ENCODE measurements at places on chromosomes 6 and 20.

DNA sequence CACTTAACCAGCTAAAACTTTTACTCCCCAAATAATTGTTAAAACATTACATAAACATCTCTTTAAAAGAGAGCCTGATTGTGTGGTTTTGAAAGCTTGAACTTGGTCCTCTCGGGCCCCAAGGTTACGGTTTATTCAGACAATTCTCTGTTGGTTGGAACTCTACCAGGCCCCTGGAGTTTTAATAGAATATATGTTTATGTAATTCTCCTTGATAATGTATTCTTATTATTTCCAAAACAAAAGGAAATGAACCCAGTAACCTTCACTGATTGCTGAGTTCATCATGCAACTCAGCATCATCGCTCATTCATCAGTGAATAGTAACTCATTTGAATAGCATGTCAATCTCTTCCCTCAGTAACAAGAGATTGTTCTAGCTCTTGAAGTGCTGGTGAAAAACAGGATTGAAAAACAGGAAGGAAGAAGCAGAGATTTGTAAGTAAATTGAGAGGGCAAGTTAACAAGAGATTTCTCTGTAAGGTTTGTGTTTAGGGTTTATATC is 464.5 kb upstream of the MARCKS start:
- no peak for DNase-seq

GRCh38 chr6:36076178-36077063 is 48.8 kb downstream of the MAPK14 start:
- no peak for DNase-seq

GRCh38 chr6:56393615-56394612 is 146.5 kb upstream of the COL21A1 start:
- DNase-seq = no peak

DNA sequence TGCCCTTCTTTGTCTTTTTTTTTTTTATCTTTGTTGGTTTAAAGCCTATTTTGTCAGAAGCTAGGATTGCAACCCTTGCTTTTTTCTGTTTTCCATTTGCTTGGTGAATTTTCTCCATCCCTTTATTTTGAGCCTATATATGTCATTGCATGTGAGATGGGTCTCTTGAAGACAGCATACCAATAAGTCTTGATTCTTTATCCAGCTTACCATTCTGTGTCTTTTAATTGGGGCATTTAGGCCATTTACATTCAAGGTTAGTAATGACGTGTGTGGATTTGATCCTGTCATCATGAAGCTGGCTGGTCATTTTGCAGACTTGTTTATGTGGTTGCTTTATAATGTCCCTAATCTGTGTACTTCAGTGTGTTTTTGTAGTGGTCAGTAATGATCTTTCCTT is 9.5 kb upstream of the TSPYL4 start:
- no peak for DNase-seq

GRCh38 chr20:61186771-61187472 is 65.1 kb upstream of the CDH4 start:
- peak; percentile 48 for DNase-seq

- no peak for DNase-seq
Measured at GRCh38 chr6:3939964-3940363, 90.8 kb downstream of the FAM50B start.

GRCh38 chr6:363909-364308 is 27.6 kb upstream of the IRF4 start:
- DNase-seq = no peak

DNA sequence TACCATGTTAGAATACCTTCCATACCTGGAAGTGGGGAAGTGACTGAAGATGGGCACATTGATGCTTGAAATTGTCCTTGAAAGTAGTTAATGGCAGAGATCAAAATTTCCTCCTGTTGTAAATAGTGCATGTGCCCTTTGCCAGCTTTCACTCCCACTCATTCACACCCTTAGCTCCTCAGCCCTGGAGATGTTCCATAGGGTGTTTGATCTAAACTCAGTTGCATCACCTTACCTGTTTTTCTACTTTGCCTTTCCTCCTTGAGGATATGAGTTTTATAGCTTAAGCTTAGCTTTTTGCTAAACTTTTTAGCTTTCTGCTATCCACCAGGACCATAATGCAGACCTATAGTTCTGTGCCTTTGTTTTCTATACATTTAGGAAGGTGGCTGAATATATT is 69.0 kb downstream of the CEP57L1 start:
- no peak for DNase-seq

GRCh38 chr20:46801003-46801702 is 91.7 kb downstream of the SLC2A10 start:
- no peak for DNase-seq

DNA sequence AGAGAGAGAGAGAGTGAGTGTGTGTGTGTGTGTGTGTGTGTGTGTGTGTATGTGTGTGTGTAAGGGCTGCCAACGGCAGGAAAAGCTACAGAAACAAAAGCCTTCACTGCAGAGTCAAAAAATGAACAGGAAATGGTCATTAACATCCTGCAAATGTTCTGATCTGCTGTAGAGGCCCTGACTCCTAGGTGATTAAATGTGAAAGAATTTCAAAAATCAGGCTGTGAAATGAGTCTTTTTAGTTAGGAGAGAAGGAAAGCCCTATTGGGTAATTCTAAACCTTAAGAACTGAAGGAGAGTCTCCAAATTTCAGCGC is 166.5 kb upstream of the MYLIP start:
- DNase-seq = peak; percentile 96

GRCh38 chr6:156273065-156273711 is 504.0 kb upstream of the ARID1B start:
- no peak for DNase-seq

GRCh38 chr20:44253528-44253927 is 6.4 kb downstream of the GDAP1L1 start:
- no peak for DNase-seq

- DNase-seq = no peak
Measured at GRCh38 chr6:82602776-82603175, 239.2 kb downstream of the TPBG start.

DNA sequence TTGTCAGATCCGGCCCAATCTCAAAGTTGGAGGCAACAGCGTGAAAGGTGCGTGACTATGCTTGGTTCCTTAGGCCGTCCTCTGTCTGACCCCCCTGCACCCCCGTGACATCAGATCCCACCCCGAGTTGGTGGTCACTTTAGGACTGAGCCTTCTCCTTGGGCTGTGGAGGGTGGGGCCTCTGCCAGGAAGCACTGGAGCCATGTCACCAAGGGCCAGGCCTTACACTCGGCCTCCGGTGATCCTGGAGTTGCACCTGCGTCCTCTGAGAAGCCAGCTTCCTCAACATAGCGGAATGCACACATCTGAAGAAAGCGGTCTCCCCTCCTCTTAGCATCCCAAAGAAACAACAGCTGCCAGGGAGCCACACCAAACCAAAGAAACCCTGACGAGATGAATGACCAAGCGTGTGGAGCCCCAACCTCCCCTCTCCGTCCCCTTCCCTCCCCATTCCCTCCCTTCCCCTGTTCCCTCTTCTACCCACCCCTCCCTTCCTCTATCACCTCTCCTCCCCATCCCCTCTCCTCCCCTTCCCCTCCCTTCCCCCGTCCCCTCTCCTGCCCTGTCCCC is 182.6 kb downstream of the TTLL2 start:
- DNase-seq = no peak

DNA sequence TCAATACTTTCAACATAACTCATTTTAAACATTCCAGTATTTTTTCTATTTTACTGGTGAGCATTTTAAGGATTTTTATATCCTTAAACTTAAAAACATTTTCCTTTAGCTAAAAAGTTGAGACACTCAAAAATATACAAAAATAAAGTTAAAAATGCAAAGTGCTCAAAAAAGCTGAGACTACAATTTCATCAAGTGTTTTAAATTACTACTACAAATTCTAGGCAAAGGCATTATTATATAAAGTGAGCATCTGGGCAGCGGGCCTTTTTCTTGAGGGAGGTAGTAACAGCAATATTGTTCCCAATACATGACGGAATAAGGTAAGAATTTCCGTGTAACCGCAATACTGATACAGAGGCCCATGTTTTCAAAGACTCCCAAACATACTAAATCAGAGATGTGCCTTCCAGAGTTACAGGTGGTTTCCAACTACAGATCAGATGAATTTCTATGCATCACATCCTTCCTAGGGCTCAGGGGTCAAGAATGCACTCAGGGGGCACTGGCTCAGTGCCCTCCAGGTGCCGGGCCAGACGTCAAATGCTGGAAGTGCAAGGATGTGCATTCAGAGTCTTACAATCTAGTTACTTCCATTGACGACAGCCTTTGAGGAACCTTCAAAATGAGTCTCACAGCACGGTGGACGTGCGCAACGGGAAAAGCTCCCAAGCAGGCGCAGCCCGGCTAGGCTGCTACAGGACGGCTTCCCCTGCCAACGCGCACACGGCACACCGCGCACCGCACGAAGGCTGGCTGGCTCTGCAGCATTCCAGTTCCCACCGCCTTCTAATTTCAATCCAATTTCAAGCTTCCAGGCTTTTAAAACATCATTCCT is 1.7 kb downstream of the PHF10 start:
- peak; percentile 63 for DNase-seq

GRCh38 chr6:149852881-149853280 is 11.3 kb downstream of the LRP11 start:
- DNase-seq = no peak

DNA sequence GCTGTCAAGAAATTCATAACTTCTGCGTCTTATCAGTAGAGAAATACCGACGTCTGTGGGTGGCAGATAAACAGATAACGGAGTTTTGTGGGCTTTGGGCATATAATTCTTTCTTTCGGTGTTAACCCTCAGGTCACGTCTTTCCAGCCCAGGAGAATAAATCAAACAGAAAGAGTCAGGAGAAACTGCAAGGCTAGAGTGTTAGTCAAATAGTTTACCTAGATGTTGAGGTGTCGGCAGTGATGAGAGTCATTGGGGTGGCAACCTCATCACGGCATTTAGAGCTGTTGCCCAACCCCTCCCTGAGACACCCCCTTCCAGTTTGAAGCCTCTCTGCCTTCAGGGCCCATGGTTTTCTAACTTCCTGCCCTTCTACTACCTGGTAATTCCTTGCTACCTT is 49.5 kb downstream of the ADTRP start:
- DNase-seq = no peak

- no peak for DNase-seq
Measured at GRCh38 chr6:164570801-164571200, 738.6 kb downstream of the C6orf118 start.

DNA sequence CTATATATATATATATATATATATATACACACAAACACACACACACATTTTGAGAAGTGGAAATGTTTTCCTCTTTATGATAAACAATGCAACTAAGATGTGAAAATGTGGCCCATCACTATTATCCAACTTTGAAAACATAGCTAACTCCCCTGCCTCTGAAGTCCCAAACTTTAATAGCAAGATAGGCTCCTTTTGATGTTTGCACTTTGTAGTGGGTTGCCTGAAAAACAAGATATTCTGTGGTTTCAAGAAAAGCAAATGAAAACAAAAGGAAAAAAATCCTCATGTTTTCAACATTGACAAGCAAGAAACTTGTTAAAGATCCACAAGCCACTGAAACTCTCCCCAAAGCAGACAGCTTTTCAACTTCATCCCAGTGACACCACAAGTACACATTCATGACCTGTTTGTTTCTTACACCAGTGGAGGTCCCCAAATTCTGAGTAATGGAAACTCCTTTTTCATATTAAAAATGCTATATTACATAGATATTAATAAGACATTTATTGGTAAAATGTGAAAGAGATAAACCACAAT is 90.0 kb downstream of the IPCEF1 start:
- DNase-seq = no peak
